ENCODE measurements at places on chromosomes 6 and 20. TPM values are rescaled to one million over a fixed set of nuclear protein-coding genes. Genes with fewer than 3 reads are reported as not detected.

Gene KCNG1
- 23.8 TPM for total RNA-seq

Gene ARFGEF3
- total RNA-seq = 3.0 TPM

Gene PROKR2
- total RNA-seq = not detected

Gene ZC3H12D
- total RNA-seq = not detected

Gene NTSR1
- total RNA-seq = 1.6 TPM

Gene ZKSCAN3
- total RNA-seq = 2.2 TPM

Gene FAM184A
- 0.14 TPM for total RNA-seq

Gene CALHM4
- total RNA-seq = not detected

Gene E2F1
- total RNA-seq = 7.1 TPM

Gene FNDC1
- total RNA-seq = not detected

Gene TRIM10
- total RNA-seq = not detected

Gene GJA10
- not detected for total RNA-seq

Gene GPR6
- not detected for total RNA-seq

Gene OLIG3
- not detected for total RNA-seq

Gene TFAP2D
- not detected for total RNA-seq

Gene MLIP
- not detected for total RNA-seq

Gene HLA-DMB
- total RNA-seq = not detected

All from airway epithelial cell (primary cell).